GM04503 (cell line): ENCODE measurements at places on chromosomes 2 and 18.
A peak's percentile ranks its signal among the peaks of the same experiment; 100 is the strongest.

- no peak for DNase-seq
Observed at GRCh38 chr18:48777744-48778116, 173.0 kb downstream of the SMAD7 start.

DNA sequence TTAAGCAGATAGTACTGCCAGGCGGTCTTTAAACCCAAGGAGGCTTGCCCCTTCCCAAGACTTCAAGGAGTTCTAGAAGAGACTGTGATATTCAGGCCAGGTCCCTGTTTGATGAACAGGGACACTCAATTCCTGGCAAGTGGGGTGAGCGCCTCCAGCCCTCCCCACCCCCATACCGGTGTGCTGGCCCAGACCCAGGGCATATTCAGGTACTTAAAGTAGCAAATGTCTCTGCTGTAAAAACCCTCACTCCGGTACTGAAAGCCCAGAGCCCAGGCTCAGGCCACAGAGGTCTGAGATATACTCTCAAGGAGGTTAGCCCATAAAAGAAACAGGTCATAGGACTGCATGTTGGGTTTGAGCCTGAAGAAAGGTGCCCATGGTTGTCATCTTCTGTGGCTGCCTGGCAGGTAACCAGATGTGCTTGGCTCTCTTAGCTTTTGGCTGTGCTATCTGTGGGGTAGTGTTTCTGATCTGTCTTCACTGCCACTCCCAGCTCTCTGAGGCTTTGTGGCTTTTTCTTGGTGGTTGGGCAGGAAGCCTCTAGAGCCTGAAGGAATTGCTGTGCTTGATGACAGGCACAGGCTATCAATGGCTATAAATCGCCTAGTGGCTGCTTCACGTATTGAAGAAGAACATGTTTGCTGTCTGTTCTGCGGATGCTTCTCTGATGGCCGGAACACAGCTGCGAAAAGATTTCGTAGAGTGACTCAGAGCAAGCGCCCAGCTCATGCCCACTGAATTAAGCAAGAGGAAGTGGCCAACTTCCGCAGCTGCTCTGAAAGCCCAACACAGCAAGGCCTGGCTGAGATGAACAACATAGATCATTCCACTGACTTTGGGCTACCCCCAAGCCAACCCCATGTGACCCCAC lies 63.3 kb upstream of the ALPP start:
- peak; percentile 86 for DNase-seq

DNA sequence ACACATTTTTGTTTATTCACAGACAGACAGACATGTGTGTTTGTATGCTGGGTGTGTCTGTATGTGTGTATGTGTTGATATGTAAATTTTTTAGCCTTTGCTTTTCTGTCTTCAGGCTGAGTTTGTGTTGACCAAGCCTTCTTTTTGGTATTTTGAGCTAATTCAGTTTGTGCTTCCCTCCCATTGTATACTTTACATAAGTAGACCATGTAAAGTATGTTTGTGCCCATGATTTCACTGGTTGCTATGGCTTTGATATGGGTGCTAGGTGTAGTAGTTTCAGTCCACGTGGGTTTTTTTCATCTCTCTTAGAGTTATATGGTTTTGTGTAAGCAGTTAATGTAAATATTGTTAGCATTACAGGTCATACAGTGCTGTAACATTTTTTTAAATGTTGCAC lies 129.4 kb upstream of the EPC2 start:
- DNase-seq = no peak

- no peak for DNase-seq
Observed at GRCh38 chr2:79833235-79833878, 320.5 kb downstream of the CTNNA2 start.

DNA sequence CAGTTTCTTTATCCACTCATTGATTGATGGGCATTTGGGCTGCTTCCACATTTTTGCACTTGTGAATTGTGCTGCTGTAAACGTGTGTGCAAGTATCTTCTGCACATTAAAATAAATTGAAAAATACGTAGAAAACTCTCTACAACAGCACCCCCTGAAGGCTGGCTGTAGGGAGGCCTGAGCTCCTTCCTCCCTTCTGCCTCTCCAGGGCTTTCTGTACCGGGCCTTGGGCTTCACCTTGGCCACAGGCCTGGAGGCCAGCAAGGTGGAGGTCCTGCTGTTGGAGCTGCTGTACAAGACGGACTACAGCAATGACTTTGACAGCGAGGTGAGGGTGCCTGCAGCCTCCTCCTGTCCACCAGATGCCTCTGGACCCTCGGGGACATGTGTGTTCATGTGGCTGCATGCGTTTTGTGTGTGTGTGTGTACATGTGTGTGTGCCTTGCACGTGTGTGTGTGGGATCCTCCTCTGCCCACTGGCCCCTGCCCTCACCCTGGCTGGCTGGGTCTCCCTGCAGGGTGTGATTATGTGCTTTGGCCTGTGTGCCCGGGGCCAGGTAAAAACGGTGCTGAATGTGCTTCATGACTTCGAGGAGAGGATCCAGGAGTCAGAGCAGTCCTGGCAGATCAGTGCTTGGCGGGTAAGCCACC lies 29.2 kb downstream of the MROH2A start:
- no peak for DNase-seq

DNA sequence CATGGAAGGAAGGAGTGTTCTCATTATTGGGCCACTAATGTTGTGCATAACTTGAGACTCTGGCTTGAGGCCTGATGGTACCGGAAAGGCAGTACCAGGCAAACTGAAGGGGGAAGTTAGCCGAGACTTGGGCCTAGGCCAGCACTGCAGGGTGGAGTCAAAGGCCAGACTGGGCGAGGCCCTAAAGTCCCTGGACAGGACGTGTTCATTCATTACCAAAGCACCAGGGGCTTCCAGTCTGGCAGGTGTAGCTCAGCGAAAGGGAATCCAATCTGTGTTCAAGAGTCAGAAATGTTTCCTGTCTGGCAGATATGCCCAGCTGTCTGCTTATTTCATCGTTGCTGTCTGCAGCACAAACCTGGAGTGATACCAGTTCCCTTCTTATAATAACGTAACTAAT lies 4.7 kb upstream of the ITSN2 start:
- DNase-seq = no peak

DNA sequence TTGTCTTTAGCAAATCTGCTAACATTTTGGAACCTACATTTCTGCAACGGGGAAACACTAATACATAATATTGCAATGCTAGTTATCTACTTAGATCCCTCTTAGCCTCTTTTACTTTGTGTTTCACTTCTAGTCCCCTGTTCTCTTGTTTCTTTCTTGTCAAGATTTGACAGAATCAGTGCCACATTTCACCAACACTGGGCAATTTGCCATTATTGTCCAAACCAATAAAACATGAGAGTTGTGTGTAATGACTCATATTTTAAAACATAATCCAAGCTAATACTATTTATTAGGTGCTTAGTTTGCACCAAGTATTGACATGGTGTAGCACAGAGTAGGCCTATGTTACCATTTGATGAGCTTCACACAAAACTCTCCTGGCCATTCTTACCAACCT lies 33.7 kb upstream of the ACVR1C start:
- no peak for DNase-seq

DNA sequence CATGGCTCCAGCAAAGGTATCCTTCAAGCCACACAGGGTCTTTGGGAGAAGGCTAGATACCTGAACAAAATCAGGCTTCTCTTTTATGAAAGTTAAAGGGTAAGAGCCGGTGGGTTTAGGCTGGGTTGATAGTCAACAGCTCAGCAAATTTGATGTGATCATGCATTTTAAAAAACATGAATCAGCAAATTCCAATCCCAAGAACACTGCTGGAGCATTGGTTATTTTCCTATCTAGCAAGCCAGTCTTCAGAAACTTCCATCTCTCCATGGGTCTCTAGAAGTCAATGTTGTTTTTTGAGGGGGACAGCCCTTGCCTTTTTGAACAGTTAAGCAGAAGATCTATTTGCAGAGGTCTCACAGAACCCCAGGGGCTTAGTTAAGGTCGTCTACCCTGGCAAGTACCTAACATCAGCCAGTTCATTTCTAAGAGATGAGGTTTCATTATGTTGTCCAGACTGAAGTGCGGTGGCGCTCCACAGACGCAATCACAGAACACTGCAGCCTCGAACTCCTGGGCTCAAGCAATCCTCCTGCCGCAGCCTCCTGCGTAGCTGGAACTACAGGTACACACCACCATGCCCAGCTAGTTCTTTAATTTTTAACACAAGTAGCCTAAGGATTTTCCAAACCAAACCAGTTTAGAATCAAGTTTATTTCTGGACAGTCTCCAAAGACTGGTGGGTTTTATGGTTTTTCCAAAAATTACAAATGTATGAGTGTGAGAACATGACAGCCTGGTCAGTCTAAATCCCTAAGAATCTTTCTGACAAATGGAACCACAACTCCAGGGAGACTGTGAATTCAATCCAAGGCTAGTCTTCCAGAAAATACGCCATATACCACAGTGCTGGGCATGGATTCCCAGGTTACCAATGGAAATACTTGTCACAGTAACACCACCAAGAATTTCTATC lies 4.1 kb upstream of the ZCCHC2 start:
- DNase-seq = no peak

GRCh38 chr2:42196403-42197267 lies 27.5 kb downstream of the EML4 start:
- DNase-seq = no peak

GRCh38 chr2:52294628-52295027 lies 1262.7 kb upstream of the NRXN1 start:
- no peak for DNase-seq

- no peak for DNase-seq
Observed at GRCh38 chr2:236670235-236670620, 100.6 kb downstream of the ACKR3 start.

GRCh38 chr2:99651930-99652670 lies 162.3 kb upstream of the REV1 start:
- DNase-seq = no peak

DNA sequence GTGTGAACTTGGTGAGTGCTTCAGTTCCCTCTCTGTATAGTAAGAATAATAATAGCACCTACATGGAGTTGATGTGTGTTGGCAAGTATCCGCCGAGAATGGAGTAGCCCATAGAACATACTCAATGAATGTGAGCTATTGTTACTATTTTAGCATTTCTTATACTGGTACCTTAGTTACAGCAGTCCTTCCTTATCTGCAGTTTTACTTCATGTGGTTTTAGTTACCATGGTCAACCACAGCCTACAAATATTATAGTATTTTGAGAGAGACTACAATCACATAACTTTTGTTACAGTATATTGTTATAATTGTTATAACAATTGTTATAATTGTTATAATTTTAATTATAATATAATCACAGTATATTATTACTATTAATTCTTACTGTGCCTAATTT lies 152.5 kb upstream of the RASGRP3 start:
- DNase-seq = no peak

DNA sequence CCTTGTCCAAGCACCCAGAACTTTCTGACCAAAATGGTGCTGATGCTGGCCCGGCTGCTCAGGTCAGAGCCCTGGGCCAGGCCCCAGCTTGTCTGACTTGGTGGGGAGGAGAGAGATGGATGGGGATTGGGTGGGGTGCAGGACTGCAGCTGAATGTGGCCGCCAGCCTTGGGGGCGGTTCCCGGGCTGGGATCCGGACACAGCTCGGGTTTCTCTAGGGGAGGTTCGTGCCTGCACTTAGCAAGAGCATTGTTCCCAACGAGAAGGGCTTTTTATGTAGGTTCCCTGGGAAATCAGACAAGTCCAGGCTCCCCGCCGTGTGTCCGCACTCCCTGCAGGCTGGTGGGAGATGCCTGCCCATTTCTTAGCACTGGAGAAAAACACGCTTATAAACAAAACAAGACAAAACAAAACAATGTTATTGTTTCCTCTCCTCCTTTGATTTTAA lies 50.5 kb upstream of the HS6ST1 start:
- no peak for DNase-seq

DNA sequence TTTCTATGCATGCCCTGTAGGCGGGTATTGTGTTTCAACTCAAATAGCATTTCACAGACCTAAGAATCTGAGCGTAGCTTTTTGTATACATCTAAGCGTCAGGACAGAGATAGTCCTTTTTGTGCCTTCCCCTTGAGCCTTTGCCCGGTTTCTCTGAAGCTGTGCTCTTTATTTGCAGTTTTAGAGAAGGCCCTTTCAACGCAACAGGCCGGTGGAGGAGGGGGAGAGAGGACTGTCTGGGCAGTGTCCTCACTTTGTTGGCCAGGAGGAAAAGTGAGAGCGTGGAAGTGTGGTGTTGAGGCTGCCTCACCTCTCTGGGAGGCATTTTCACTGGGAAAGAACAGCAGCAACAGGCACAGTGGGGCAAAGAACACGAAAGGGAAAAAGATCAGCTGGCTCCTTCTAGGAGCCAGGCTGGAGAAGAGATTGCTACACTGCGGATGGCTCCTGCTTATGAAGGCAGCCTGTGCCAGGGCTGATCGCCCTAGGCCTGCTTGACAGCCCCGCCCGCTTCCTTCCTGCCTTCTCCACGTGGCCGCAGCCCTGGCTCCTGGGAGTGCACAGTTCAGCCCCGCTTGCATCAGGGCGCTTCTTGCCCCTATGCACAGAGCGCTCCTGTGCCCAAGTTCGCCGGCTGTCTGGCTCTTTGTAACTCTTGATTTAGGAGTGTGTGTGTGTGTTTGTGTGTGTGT lies 195.6 kb upstream of the POU3F3 start:
- DNase-seq = no peak

DNA sequence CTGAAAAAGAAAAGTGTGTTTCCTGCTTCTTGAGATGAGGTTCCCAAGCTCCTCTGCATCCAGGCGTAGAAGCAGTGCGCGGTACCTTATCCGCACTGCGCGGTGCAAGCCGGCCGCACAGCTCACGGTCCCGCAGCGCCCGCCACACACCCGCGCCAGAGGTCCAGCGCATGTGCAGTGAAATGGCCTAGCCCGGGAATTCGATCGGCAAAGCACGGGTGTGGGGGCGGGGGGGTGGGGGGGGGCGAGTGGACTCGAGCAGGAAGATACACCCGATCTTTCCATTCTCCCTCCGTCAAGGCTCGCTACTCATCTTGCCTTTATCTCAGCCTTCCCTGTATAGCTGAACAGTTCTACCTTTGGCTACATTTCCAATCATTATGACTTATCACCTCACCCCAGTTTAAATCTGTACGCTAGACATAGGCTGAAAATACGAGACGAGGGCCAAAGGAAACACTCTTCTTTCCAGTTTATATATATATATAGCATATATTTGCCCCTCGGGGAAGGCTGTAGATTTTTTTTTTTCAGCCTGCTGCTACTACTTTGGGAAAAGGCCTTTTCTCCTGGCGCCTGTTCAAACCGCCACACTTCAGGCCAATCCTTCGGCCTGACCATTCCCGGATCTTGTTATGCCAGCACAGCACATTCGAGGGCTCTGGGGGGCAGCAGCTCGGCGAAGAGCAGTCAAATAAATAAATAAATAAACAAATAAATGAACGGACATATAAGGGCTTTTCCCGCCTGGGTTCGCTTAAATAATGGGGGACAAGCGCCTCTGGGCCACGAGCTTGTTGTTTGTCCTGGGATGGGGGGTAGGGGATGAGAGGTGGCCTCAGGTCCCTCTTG lies 10.4 kb downstream of the HOXD8 start:
- no peak for DNase-seq

- DNase-seq = no peak
Observed at GRCh38 chr2:157291018-157291417, 33.5 kb downstream of the GALNT5 start.

GRCh38 chr2:85269959-85270358 lies 57.8 kb downstream of the TGOLN2 start:
- DNase-seq = no peak
